ENCODE measurements at places on chromosomes 3 and 15.
A peak's percentile ranks its signal among the peaks of the same experiment; 100 is the strongest.

DNA sequence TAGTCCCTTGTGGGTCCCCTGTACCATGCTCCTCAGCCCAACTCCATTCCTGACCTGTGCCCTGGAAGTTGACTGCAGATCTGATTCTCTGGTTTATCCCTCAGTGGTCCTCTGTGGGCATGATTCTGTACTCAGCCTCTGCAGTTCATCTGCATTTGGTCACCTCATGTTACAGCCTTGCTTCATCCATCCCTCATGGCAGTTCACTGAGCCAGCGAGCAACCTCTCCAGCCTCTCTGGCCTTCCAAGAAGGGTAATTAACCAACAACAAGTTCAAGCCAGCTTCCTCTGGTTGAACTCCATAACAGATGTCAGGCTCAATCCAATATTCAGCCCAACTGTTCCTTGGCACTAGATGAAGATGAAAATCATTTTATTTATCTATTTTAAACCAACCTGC, 509.5 kb downstream of the NTRK3 start:
- no peak for DNase-seq

DNA sequence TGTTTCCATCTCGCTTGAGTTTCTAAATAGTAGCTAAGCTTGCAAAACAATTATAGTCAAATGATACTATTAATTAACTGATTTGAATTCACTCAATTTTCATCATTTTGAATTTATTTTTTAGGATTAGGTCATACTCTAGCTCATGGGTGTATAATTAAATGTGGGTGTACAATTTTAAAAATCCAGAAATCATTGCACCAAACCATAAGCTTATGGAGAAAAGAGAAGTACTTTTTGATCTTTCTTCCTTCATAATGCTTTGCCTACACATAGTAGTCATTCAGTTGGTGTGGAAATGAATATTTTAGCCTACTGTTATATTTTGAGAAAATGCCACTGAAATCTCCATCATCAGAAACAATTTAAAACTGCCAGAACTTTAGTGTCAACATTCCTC, 175.1 kb downstream of the CD47 start:
- DNase-seq, result no peak

GRCh38 chr15:29018995-29019976, 133.5 kb downstream of the APBA2 start:
- no peak for DNase-seq

DNA sequence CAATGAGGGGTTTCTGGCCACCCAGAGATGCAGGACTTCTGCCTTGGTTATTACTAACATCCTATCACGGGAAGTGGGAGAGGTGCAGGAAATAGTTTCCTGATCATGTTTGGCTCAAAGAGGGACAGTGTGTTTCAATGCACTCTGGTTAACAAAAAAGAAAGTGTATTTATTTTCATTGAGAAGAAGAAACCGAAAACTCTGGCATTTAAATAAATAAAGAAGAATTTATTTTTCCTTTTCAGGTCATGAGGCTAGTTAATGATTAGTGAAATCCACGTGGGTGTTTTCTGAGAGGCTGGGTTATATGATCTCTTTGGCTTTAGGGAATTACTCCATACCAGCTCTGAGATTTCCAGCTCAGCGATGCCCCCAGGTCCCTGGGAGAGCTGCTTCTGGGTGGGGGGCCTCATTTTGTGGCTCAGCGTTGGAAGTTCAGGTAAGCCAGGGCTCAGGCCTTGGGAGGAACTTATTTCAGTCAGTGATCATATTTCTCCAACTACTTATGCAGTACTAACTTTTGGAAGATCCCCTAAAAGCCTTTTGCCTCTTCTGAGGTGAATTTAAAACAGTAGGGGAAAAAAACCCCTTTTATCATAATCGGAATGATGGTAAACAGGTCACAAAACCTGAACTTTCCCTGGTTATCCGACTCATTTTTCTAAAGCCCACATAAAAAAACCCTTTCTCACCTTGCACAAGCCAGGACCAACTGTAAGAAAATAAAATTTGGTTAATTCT, at the start of gene PLA1A:
TSS of gene PLA1A (plus strand) at position 338 of the 741 bp plus-strand sequence. CDS start at position 367, 29 bp downstream.
- no peak for DNase-seq

GRCh38 chr3:107976202-107976800, 114.5 kb downstream of the CD47 start:
- no peak for DNase-seq

- DNase-seq, result no peak
These were observed 11.1 kb upstream of the MBNL1 start for GRCh38 chr3:152257563-152258035.

- no peak for DNase-seq
These were observed 804 bp upstream of the BRPF1 start for GRCh38 chr3:9730657-9731205.

DNA sequence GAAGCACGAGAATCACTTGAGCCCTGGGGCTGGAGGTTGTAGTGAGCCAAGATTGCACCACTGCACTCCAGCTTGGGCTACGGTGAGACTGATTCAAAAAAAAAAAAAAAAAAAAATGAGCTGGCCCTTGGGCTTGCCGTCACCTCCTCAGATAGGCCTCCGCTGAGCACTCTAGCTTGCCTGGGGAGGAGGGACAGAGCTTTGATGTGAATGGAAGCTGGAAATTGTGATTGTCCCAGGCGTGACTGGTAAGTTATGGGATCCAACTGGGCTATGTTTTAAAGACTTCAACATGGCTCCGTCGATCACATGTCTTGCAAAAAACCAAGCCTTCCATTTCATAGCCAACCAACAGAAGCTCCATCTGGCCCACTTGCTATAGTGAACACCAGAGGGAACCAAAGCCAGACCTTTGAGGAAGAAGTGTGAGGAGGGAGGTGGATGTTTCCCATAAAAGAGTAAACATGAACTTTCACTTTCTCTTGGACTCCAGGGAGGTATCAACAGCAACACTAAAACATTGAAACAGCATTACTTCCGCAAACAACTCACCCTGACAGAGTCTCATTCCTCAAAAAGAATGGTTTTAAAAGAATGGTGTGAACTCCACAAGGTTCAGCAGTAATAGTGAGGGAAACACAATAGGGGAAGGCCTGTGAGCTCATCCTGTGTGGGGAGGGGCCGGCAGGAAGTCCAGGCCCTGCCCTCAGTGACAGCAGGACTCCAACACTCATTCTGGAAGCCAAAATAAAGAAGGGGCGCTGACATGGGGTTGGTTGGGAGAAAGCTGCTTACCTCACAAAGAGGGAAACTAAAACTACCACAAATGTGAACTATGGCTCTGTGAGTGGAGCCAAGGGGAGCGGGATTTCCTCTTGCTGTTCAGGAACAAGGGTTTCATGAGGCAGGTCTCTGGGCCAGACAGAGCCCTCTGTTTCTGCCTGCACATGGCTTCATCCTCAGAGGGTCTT, 59.2 kb upstream of the IL12A start:
- DNase-seq, result peak; percentile 88

- DNase-seq, result no peak
These were observed 1.6 kb downstream of the GP9 start for GRCh38 chr3:129061888-129062834.

DNA sequence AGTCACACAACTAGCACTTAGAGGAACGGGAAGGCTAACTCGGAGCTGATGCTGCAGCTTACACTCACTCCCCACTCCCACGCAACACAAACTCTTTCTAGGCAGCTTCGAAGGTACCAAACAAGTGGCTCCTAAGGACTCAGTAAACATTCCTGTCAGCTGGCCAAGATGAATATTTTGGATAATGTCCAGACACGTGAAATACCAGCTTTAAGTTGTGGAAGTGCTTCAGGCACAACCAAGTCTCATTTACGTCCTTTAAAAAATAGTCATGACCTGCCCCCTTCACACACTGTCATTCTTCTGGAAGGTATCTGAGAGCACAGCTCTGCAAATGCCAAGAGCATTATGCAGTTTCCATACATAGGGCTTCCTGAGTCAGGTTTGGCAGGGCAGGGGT, 1005.9 kb upstream of the CFAP20DC start:
- DNase-seq, result no peak

- no peak for DNase-seq
These were observed 17.1 kb upstream of the MUC13 start for GRCh38 chr3:124951511-124952281.

DNA sequence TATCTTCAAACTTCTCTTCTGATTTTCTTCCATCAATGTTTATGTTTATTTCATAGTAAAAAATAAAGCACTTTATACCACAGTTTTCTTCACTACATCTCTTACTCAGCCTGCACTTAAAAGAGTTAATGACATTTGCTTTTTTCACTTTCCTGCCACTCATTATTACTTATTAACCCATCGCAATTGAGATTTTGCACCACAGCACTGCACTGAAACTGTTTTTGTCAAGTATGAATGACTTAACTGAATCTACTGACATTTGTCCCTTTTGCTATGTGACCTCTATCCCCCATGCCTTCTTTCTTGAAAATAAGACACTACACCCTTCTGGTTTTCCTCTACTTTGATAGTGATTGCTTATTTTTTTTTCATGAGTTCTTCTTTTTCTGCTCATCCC, 739.7 kb upstream of the DPPA4 start:
- no peak for DNase-seq

GRCh38 chr3:100008081-100008698, 106.1 kb downstream of the FILIP1L start:
- no peak for DNase-seq

GRCh38 chr15:86327230-86327865, 247.7 kb downstream of the AGBL1 start:
- no peak for DNase-seq

- DNase-seq, result no peak
These were observed 369.6 kb upstream of the AZI2 start for GRCh38 chr3:28718074-28718849.
